ENCODE measurements at places on chromosomes 4 and X.

- DNase-seq: no peak
Measured at GRCh38 chr4:44760142-44760898, 34.0 kb upstream of the GNPDA2 start.

- no peak for DNase-seq
Measured at GRCh38 chrX:73944563-73944908, 359.4 kb upstream of the ZCCHC13 start.

DNA sequence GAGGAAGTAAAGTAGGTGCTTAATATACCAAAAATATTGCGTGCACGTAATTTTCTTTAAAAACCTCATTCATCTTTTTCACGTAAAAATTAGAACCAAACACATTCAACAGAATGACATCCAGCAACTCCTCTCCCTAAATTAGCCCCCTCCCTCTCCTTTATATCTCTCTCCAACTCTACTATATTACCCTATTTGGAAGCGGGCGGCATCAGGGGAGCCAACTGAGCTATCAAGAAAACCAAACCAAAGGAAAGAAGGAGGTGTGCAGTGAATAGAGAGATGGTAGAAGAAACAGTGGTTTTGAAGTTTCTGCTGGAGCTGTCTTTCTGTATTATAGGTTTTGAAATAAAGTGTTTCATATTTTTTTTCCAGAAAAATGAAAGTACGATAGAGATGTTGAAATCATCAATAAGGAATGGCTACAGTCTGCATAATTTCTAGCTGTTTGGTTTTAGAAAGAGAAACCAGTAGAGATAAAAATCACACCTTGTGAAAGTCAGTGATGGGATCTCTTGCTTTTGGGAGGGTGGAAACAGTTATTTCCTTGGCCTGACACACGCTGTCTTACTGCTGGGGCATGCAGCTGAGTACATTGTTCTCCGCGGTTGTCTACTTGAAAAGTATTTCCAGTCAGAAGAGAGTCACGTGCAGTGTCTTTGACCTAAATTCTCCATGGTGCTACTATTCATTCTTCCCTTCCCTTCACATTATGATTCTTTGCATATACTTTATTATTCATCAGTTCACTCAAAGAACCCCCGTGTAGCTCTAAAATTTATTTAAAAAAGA lies 94.1 kb upstream of the WDR17 start:
- DNase-seq: no peak

DNA sequence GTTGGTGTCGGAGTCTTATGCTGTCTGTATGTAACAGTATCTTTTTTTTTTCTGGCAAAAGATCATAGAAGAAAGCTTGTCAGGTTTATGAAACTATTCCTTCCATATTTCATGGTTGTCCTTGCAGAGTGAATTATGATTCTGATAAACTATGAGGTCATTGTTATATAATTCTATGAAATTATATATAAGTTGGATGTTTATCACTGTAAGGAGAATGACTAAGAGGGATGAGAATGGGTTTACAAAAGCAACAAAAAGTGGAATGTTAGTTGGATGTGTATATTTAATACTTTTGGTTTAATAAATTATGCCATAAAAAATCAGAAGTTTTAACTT lies 43.1 kb downstream of the RAPGEF2 start:
- DNase-seq: no peak

DNA sequence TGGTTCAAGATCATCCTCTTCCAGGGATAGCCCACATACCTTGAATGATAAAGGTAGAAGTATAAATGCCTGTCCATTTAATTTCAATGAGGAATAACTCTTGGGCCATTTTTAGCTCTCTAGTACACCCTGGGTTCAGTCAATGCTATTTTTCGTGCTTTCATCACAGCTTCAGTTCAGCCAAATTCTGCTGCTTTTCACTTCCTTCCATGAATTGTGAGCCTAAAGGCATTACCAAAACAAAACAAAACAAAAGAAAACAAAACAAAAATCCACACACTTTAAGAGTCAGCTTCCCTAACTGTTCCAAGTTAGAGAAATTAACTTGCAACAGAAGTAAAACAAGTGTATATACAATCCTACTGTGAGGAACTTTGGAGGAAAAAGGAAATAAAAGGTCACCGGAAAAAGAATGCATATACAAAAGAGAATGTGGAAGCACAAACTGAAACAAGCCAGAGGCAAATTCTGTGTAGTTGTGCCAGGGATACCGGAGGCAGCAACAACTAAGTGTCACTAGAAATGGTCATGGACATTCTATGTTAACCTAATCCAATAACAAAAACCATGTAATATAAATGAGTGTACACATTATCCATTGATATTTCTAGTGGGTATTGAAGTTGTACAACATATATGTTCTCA lies 423.1 kb downstream of the KCTD8 start:
- DNase-seq: no peak

- no peak for DNase-seq
Measured at GRCh38 chrX:21678048-21678612, 20.0 kb upstream of the KLHL34 start.

GRCh38 chrX:131521824-131522223 lies 22.1 kb upstream of the OR13H1 start:
- DNase-seq: no peak

- DNase-seq: no peak
Measured at GRCh38 chr4:7770224-7771050, 169.2 kb downstream of the AFAP1 start.

DNA sequence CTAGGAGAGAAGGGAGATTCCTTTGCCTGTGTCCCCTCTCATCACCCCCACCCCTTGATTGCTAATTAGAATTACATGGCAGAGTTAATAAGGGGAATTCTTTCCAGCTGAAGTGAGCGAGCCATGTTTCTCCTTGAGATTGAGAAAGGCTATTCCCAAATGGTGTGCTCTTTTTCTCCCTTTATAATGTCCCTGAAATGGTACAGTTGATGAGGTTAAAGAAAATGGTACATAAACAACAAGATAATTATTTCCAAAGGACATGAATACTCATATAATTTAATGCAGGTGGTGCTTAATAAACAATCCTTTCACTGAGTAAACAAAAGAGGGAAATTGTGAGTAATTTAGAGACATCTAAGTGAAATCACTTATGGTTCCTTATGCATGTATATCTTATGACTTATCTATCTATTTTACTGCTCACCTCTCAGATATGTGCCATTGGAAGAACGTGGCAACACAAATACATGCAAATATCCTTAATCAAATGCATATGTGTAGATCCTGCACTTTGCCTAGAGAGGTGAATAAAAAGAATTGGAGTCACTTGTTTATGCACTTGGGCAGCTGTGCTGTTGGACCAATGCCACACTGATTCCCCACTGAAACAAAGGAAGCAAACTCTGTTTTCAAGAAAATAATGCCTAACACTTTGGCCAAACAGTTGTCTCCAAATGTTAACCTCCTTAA lies 106.6 kb upstream of the WDR44 start:
- no peak for DNase-seq

- no peak for DNase-seq
Measured at GRCh38 chrX:101462892-101463291, 22.4 kb upstream of the ARMCX4 start.

GRCh38 chrX:136635235-136635634 lies 12.7 kb upstream of the CD40LG start:
- DNase-seq: no peak

GRCh38 chrX:153064061-153064460 lies 7.8 kb downstream of the PNMA3 start:
- DNase-seq: no peak

GRCh38 chr4:102345795-102346100 lies 466 bp upstream of the SLC39A8 start:
- DNase-seq: no peak

- no peak for DNase-seq
Measured at GRCh38 chr4:150231107-150231770, 153.0 kb downstream of the DCLK2 start.

DNA sequence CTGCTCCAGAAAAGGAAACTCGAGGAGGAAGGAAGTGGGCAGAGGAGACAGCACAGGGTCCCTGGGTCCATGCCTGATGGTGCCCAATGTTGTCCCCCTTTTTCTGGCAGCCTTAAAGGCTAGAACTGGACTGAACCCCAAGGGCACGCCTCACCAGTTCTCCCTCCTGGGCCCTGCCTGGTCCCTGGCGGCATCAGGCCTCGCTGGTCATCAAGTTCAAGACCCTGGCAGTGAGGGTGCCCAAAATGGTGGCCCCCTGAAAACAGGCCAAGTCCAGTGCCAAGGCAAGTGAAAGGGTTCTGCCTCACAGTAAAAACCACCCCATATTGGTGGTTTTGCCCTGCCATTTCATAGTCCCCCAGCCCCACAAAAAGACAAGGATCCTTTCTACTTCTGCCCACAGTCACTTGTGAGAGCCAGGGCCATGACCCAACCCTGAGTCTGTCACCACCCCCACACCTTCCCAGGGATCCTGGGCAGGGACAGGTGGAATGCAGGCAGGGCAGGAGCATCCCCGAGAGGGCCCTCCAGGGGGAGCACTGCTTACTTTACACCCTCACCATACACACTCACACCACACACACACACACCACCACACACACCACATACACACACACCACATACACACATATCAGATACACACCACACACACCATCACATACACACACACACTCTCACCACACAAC lies 107.6 kb downstream of the DCTD start:
- DNase-seq: no peak

GRCh38 chr4:153589703-153590595 lies 94.1 kb upstream of the TLR2 start:
- no peak for DNase-seq

DNA sequence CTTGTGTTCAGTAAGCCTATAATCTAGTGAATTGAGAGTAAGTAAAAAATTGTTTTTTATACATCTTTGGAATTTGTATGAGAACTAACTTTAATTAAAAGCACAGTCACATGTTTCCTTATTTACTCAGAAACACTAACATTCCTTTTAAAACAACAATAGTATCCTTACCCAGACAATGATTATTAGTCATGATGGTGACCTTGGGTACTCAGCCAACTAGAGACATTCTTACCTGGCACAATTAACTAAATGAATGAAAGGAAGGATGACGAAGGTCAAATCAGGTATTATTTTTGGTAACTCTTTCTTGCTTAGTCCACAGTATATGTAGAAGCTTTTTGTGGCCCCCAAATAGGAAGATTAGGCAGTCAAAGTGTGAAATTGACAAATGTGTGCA lies 901.0 kb downstream of the FAT4 start:
- DNase-seq: no peak

- DNase-seq: no peak
Measured at GRCh38 chr4:141077611-141078225, 55.6 kb downstream of the RNF150 start.

GRCh38 chr4:76484654-76485053 lies 49.6 kb downstream of the SHROOM3 start:
- DNase-seq: no peak

DNA sequence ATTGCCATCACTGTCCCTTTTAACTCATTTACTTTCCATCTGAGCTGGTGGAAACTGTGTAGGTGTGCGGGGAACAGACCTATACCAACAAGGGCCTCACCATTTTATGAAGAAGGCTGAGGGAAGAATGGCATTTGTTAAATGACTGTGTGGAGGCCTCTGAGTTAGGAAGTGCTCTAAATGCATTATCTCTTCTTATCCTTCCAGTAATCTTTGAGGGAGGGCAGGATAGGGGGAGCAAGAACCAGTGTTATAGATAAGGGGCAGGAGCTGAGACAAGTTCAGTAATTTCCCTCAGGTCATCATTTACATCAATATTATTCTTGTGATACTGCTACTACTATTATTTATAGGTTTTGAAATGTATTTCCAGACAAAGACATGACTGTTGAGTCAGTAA lies 122.4 kb upstream of the PDLIM3 start:
- no peak for DNase-seq

- DNase-seq: no peak
Measured at GRCh38 chrX:13369256-13370030, 49.6 kb upstream of the ATXN3L start.

GRCh38 chrX:4268676-4269075 lies 555.2 kb upstream of the PRKX start:
- DNase-seq: no peak

DNA sequence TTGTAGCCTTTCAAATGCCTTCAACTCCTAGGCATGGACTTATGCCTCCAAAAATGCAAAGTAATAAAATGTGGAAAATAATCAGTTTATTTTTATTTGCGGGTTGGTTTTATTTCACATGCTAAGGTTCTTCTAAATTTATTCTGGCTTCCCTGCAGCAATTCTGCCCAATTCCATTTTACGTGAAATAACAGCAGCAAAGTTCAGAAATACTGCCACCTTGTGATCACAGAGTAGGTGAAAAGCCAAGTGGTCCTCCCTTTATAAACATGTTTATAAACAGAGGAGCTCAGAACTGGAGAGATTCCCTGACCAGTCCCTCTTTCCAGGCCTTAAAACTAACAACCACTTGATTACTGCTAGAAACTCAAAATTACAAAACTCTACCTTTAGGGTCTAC lies 14.7 kb upstream of the DCHS2 start:
- DNase-seq: no peak

DNA sequence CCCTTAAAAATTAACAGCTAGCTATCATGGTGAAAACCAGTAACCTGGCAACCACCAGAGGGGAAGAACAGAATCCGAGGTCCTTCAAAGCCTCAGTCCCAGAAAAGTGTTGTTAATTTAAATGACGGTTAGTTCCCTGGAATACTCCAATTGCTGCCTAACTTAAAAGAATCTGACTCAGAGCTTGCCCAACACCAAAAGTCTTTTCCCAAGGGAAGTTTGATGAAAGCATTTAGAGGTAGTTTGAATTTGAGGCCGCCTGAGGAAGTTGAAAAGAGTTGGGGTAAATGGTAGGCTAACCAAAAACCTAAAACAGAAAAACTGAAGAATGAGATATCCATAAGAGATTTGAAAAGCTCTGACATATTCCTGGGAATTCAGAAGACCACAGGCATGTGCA lies 46.6 kb downstream of the IL13RA2 start:
- no peak for DNase-seq

- DNase-seq: no peak
Measured at GRCh38 chr4:40363382-40363920, 28.3 kb downstream of the CHRNA9 start.

DNA sequence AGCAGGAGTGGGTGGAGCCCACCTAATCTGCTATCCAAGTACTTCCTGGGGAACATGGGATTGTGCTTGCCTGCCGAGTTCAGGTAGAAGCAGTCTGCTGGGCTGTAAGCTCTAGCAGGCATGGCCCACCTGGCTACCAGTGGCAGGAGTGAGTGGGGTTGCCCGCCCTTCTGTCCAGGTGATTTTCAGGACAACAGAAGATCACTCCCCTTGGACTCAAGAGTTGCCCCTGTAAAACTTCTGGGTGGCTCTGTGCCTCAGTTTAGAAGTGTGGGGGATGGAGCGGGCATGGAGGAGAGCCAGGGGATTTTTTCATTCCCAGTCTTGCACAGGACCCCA lies 43.5 kb downstream of the NDST3 start:
- no peak for DNase-seq

DNA sequence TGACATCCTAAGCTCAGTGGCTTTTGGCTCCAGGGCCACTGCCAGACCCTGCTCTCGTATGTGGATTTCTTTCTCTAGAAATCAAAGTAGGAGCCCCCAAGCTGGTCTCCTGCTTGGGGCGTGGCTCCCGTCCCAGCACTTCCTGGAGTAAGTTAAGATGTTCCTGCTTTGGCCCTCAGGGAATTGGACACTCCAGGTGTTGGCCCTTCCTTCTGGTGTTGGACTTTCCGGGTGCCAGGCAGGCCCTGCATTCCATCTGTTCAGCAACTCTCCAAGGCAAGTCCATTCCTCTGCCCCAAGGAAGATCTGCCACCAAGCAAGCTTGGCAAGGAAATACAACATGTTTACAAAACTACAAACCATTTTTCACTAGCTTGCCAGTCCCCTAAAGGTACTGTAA lies 22.1 kb upstream of the GPC4 start:
- no peak for DNase-seq

GRCh38 chr4:183304067-183304466 lies 16.0 kb downstream of the CLDN22 start:
- no peak for DNase-seq

GRCh38 chr4:127667116-127667515 lies 34.4 kb downstream of the INTU start:
- no peak for DNase-seq
